Activated naive CD4-positive, alpha-beta T cell treated with anti-CD3 and anti-CD28 coated beads for 36 hours (primary cell): ENCODE measurements at places on chromosomes 5 and 9. TPM values are rescaled to one million over a fixed set of nuclear protein-coding genes. Genes with fewer than 3 reads are reported as not detected.

Gene PCDHB3
- total RNA-seq, result not detected

Gene ACOT12
- total RNA-seq, result not detected

Gene DELE1
- total RNA-seq, result 50.6 TPM

Gene SVEP1
- not detected for total RNA-seq

Gene LVRN
- total RNA-seq, result not detected
